Neural crest cell (in vitro differentiated cells): ENCODE measurements at places on chromosomes 16 and 17. TPM values are rescaled to one million over a fixed set of nuclear protein-coding genes. Genes with fewer than 3 reads are reported as not detected.

CYGB gene
- 8.6 and 8.7 TPM in 2 replicates for total RNA-seq

TEKT5 gene
- 0.25 and 0.68 TPM in 2 replicates for total RNA-seq

SULT1A4 gene
- 3.0 and 4.3 TPM in 2 replicates for total RNA-seq

CD300H gene
- not detected in 2 replicates for total RNA-seq

NEUROD2 gene
- not detected in 2 replicates for total RNA-seq

DBNDD1 gene
- 4.9 and 5.6 TPM in 2 replicates for total RNA-seq

USP6 gene
- 0.26 and 0.30 TPM in 2 replicates for total RNA-seq

CDH13 gene
- total RNA-seq = 1.1 and 1.4 TPM in 2 replicates

CNEP1R1 gene
- total RNA-seq = 19.5 and 20.6 TPM in 2 replicates

DNA sequence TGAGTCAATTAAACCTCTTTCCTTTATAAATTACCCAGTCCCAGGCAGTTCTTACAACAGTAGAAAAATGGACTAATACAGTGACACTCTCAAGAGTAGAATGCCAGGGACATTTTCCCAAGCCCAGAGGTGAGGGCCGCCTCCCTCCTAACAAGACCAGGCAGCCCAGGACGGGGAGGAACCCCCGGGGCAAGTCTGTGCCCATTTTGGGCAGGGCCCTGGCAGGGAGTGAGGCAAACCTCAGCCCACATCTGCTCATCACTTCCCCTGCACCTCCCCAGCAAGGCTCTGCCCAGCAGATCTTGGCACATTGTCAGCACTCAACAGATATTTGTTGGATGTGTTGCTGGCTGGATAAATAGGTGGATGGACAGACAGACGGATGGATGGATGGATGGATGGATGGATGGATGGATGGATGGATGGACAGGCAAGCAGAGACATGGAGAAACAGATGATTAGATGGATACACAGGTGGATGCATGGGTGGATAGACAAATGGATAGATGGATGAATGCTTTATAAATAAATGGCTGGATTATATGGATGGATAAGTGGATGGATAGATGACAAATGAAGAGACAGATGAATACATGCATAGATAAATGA lies 271.3 kb downstream of the PARN start:
- no peak for DNase-seq

GRCh38 chr17:40530531-40530994 lies 29.1 kb upstream of the TNS4 start:
- no peak for DNase-seq

DNA sequence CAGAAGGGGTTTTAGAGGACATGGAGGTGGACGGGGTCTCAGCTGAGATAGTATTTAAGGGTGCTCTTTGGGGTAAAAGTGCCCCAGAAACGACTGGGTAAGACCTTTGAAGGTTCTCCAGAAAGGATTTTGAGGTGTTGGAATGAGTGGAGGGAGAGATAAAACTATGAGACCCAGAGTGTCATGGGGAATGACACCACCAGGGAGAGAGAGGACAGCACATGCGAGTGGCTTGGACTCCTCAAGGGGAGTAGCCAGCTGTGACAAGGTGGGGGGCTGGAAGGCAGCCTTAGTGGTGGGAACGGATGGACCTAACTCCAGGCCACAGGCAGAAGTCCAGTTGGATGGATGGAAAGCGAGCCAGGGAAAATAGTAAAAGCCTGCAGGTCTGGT lies 19.2 kb upstream of the PITPNM3 start:
- DNase-seq = no peak

GRCh38 chr17:12709063-12709462 lies 43.4 kb downstream of the MYOCD start:
- no peak for DNase-seq

GRCh38 chr16:22188267-22188594 lies 17.8 kb upstream of the EEF2K start:
- DNase-seq = no peak

- no peak for DNase-seq
Observed at GRCh38 chr17:3308603-3309002, 10.4 kb upstream of the OR3A1 start.

GRCh38 chr17:43341715-43342588 lies 56.8 kb upstream of the ARL4D start:
- no peak for DNase-seq

- DNase-seq = no peak
Observed at GRCh38 chr17:5621026-5621425, 36.7 kb upstream of the NLRP1 start.

GRCh38 chr16:4318451-4318910 lies 2.6 kb downstream of the GLIS2 start:
- no peak for DNase-seq

DNA sequence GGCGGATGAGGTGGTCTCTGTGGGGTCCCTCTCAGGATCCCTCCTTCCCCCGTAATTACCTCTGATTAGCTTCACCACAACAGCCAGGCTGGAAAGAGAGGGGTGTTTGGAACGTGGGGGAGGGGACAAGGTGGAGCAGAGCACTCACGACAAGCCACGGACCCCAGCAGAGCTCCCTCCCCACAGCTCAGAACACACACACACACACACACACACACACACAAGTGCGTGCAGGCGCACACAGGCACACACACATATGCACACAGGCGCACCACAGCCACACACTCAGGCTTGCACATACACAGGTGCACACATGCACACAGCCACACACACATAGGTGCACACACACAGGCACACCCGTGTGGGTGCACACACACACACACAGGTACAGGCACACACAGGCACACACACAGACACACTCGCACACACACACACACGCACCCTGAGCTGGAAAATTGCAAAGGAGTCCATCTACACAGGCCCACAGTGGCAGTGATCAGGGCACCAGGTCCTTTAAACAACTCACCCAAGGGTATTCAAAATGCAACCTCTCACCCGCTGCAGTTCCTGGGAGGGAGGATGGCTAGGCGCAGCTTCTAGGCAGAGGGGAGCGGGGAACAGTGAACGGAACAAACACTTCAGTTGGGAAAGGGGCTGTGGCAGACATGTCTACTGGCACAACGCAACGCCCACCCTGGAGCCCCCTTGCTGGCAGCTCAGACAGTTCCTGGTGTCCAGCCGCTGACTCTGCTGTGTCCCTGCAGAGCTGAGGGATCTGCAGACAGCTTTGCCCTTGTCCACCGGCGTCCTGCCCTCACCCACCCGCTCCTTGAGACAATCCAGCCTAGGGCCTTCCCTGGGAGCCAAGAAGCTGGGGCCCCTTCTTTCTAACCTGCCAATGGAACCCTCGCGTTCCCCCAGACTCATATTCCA lies 59.9 kb upstream of the DLX4 start:
- DNase-seq = no peak

DNA sequence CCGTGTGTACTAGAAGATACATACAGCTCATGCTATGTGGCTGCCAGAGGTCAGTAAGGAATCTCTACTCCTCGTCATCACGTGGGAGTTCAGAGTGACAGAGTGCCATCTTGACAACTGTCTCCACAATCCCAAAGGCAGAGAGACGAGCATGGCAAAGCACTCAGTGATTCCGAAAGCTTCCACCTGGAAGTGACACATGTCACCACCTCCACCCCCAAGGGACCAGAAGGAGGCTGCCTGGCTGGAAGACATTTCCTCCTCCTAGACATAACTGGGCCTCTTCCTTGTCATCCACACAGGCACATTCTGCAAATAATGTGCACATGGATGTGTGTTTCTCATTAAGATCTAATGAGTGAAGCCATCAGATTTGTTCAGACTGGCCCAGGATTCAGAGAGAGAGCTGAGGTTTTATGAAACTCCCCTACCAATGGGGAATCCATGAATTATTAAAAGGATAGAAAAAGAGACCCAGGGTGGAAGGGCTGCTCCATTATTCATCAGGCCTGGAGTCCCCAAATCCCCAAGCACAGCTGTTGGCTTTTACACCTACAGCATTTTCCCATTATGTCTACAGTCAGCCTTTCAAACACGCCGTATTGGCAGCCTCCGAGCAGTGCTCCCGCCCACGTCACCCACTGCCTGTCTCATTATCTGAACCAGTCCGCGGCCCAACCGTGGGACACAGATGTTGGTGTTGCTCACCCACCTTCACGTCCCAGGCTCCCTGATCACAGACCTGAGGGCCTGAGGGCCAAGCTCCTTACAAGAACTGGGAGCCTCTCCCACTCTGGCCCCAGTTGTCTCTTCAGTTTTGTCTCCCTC lies 3.3 kb upstream of the CACNG5 start:
- no peak for DNase-seq

DNA sequence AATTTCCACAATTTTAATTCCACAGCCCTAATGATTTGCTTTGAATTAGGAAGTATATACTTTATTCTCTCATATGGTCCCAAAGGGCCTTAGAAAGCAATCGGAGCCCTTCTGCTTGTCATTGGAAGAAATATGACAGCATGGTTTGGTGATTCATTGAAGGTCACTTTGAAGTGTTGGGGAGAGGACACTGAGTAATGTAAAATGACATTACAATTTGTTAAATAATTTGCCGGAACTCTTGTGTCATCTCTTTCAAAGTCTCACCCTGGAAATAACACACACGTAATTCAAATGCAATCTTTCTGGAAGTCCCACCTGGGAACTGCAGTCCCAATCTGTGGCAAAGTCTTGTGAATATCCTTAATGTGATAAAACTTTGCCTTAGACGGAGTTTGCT lies 59.8 kb downstream of the BMERB1 start:
- DNase-seq = no peak

GRCh38 chr17:16361874-16362273 lies 8.6 kb upstream of the CENPV start:
- DNase-seq = no peak

DNA sequence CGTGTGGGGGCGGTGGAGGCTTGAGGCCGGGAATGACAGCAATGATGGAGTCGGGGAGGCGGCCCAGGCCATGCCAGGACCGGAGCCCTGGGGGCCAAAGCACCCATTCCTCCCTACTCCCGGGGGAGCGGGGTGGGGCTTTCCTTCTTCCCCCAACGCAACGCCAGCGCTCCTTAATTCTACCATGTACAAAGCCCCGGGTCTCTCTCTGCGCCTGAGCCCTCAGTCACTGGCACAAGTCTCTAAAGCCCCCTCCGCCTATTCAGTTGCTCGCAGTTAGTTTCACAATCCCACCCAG lies 245 bp upstream of the RNF227 start:
- no peak for DNase-seq

DNA sequence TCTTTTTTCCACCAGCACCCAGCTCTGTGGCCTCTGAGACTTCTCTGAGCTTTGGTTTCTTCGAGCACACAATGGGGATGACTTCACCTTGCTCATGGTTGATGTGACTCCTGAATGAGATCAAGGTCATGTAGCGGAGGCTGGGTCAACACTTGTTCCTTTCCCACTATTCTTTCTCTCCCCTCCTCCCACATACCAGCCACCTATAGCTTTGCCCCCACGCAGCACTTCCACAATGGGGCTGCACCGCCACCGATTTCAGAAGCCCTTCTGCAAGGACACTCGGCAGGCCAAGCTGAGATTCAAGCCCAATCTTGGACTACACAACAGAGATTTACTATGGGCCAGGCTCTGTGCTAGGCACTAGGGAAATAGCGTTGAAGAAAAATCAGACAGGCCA lies 14.4 kb downstream of the TRIM25 start:
- DNase-seq = no peak

DNA sequence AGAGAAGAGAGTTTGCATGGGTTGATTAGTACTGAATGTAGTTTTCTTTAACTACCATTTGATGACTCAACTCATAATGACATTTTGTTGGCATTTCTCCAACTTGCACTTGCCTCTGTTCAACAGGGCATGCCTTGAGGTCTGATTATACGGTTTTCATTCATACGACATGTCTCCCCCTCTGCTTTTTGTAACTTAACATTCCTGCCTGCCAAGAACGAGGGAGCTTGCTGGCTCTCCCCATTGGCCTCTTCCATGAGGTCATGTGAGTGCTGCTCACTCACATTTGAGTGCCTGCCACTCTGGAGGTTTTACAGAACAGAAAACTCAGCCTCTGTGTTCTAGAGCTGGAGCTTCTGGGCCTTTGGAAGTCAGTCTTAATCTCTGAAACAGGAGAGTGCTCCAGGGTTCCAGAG lies 19.7 kb downstream of the MAP2K6 start:
- DNase-seq = no peak

DNA sequence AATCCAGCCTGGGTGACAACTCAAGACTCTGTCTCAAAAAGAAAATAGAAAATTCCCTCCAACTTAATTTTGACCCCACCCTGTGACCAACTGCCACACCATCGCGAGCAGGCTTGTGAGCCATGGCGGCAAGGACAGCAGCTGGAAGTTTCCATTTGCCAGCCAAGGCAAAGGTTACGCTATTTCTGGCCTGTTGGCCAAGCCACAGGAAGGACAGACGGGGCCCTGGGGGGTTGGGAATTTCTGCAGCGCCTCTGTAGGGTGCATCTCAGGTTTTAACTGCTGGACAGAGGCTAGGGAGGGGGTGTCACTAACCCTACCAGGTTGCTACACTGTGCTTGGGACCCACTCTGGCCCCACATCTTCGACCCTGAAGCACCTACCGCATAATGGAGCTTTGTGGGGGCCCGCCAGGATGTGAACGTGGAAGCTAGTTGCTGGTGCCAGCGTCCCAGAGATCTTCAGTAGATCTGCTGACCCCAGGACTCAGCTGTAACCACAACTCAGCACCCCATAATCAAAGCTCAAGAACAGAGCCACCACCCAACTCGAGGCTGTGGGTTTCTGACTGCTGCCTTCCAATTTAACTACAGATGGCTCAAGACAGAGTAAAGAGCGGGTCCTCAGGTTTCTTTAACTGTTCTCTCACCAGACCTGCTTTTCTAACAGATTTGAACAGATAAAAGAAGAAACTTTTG lies 10.9 kb downstream of the KIFC3 start:
- DNase-seq = no peak

DNA sequence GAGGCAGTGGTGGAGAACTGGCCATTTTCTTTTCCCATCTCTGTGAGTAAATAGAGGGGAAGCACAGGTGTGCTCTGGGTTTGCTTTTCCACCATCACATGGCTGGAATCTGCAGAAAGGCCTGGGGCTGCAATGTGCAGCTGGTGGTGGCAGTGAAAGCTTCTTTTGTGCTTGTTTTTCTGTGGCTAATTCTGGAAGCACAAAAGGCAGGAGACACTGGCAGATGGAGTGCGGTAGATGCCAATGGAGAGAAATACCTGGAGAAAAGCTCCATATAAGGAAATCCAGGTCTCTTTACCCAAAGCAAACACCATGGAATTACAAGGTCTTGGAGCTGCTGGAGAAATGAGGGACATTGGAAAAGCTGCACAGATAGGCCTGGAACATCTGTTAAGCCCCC lies 146.9 kb downstream of the HAPSTR1 start:
- no peak for DNase-seq

DNA sequence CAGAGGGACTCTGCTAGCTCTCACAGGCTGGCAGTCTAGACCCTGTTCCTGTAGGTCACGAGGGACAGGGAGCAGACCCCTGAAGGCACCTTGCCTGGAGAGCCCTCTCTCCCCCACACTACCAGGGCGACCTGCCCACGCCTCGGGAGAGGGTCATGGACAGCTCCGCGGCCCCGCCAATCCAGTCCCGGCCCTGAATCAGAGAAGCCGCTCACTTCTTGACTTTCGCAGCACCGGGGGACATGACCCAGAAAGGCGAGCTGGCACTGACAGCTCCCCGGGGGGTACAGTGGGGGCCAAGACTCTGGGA lies 5.1 kb downstream of the KIFC3 start:
- no peak for DNase-seq

DNA sequence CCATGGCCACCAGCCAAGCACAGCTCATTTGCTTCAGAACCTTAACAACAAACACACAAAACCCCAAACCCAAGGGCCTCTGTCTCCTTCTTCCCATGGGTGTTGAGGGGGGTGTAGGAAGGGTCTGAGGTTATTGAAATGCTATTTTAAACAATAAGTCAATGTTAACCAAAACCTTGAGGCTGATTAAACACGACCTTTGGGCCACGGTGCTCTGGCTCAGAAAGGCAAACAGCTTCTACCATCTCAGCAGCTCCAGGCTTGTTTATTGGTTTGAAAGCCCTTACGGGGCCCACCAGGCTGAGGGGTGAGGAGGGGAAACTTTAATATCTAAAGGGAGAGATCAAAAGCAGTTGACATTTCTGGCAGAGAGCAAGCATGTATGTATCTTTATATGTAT lies 185.7 kb upstream of the IRX6 start:
- no peak for DNase-seq
